ENCODE measurements at places on chromosomes 16 and 17. TPM values are rescaled to one million over a fixed set of nuclear protein-coding genes. Genes with fewer than 3 reads are reported as not detected.

OTOP3 gene
- not detected for total RNA-seq

WNT9B gene
- 0.04 TPM for total RNA-seq

DDX5 gene
- total RNA-seq: 216 TPM

MLST8 gene
- total RNA-seq: 13.7 TPM

HP gene
- total RNA-seq: 0.13 TPM

GAS2L2 gene
- 0.04 TPM for total RNA-seq

CCT6B gene
- total RNA-seq: 2.4 TPM

XYLT1 gene
- total RNA-seq: 6.1 TPM

- no peaks in the 10 kb centered on the region for H3K27me3 ChIP-seq
- no peaks in the 10 kb centered on the region for H3K36me3 ChIP-seq
- H3K4me1 ChIP-seq: no peaks in the 10 kb centered on the region
- no peak overlapping the region for H3K4me3 ChIP-seq
These were observed 167.1 kb downstream of the KCNJ2 start for GRCh38 chr17:70336411-70336810.

GRCh38 chr16:2711370-2712062 is 8.5 kb downstream of the PRSS27 start:
- H3K27ac ChIP-seq: no peak overlapping the region
- peaks cover 6% of the 10 kb centered on the region for H3K4me1 ChIP-seq
- peak; percentile 0 for DNase-seq
- peaks cover 8% of the 10 kb centered on the region for H3K27me3 ChIP-seq
- H3K4me3 ChIP-seq: no peak overlapping the region

DNA sequence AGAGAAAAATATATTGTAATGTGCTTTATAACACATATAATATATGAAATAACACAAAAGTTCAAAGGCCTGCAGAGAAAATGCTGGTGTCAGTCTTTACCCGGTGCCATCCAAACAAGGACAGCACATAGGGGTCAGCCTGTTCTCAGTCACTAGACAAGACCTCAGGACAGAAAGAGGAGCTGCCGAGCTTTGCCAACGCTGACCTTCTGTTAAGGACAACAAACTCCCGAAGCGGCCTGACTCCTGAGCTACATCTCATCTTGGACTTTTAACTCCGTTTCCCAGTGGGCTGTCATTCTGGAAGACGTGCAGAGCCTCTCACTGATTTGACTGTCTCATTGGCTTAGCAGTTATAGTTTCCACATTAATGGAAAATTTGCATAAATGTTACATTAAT is 6.9 kb downstream of the ELAC2 start:
- DNase-seq: no peak
- H3K27ac ChIP-seq: no peak overlapping the region
- no peaks in the 10 kb centered on the region for H3K27me3 ChIP-seq
- H3K4me3 ChIP-seq: no peak overlapping the region
- H3K4me1 ChIP-seq: no peaks in the 10 kb centered on the region

GRCh38 chr16:81866820-81867440 is 87.8 kb downstream of the PLCG2 start:
- H3K27me3 ChIP-seq: peaks cover 7% of the 10 kb centered on the region
- no peaks in the 10 kb centered on the region for H3K4me1 ChIP-seq
- H3K4me3 ChIP-seq: no peak overlapping the region
- peak; percentile 37 for DNase-seq
- H3K36me3 ChIP-seq: no peaks in the 10 kb centered on the region

DNA sequence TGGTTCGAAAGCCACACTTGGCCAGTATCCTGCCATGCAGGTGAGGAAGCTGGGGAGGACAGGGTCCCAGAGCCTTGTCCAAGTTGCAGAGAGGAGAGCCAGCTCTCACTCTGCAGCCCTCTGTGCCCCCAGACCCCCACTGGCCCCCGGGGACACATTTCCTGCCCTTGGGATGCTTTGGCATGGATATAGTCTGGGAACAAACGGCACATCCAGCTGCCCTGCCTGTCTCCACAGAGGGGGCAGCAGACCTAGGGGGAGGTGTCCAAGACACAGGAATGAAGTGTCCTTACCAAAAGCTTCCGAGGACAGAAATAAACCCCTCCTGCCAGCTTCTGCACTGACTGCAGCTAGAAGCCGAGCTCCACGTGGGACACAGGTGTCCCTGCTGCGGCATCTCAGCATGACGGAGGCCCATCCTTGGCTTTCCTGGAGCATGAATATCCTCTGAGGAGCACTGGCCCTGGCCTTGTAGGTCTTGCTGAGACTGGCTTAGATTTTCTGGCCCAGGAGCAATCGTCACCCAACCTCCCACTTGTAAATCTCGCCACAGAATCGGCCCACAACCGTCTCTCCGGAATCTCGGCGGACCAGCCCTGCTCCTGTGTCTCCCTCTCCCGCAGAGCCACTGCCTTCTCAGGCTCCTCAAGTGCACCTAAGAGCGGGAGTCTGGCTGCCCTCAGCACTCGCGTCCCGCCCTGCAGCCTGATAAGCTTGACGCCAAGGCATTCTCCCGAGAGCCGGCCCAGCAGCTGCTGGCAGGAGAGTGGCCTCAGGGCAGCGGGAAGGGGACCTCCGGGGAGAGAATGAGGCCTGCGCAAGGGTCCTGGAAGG is 1.1 kb upstream of the CAPN15 start:
- peaks cover 37% of the 10 kb centered on the region for H3K4me1 ChIP-seq
- H3K27ac ChIP-seq: peak overlapping the region; percentile 95
- H3K27me3 ChIP-seq: no peaks in the 10 kb centered on the region

DNA sequence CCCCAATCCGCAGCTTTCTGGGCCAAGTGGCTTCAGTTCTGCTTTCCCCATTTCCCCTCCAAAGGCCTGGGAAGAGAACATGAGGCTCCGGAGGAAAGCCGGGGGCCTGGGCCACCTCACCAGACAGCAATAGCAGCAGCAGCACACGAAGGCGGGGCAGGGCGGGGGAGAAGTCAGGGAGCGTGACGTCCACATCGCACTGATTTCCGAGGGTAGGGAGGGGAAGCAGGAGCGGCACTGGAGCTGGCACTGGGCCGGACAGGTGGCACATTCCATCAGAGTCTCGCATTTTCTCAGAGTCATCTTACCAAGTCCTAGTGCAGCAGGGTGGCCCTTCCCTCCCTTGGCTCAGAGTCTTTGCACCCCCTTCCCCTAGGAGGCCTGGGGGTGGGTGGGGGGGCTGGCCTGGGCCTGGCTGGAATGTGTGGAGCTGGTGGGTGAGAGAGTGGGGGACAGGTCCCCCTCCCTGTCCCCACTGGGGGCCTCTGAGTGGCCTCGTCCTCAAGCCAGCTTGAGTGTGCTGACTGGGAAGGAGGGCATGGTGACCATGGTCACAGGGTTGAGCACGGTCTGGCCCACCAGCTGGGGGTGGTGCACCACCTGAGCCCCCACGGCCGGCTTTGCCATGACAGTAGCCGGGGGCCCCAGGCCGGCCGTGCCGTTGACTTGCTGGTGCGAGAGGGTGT is 14.3 kb downstream of the MNT start:
- no peaks in the 10 kb centered on the region for H3K27me3 ChIP-seq
- H3K27ac ChIP-seq: peak overlapping the region; percentile 82
- H3K36me3 ChIP-seq: peaks cover 49% of the 10 kb centered on the region
- DNase-seq: peak; percentile 65
- H3K4me3 ChIP-seq: no peak overlapping the region

DNA sequence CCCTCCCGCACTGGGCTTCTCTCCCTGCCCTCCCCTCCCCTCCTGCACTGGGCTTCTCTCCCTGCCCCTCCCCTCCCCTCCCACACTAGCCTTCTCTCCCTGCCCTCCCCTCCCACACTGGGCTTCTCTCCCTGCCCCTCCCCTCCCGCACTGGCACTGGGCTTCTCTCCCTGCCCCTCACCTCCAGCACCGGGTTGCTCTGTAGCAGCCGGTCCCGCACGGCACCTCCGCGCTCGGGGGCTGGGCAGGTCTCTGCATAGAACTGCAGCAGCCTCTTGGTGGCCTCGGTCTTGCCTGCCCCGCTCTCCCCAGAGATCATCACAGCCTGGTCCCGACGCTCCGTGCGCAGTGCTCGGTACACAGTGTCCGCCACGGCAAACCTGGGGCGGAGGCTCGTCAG is 9.8 kb downstream of the MYO1C start:
- H3K27ac ChIP-seq: no peak overlapping the region
- H3K36me3 ChIP-seq: peaks cover 50% of the 10 kb centered on the region
- DNase-seq: no peak
- no peaks in the 10 kb centered on the region for H3K27me3 ChIP-seq
- H3K4me3 ChIP-seq: no peak overlapping the region

GRCh38 chr17:48611213-48611612 is 396 bp upstream of the HOXB7 start:
- peaks cover 31% of the 10 kb centered on the region for H3K4me1 ChIP-seq
- no peak for DNase-seq
- H3K4me3 ChIP-seq: peak overlapping the region; percentile 63
- peak overlapping the region; percentile 60 for H3K27ac ChIP-seq
- no peaks in the 10 kb centered on the region for H3K36me3 ChIP-seq

GRCh38 chr17:79219208-79219935 is 144.7 kb downstream of the ENGASE start:
- peaks cover 80% of the 10 kb centered on the region for H3K27me3 ChIP-seq
- DNase-seq: no peak
- H3K36me3 ChIP-seq: no peaks in the 10 kb centered on the region
- H3K27ac ChIP-seq: no peak overlapping the region

DNA sequence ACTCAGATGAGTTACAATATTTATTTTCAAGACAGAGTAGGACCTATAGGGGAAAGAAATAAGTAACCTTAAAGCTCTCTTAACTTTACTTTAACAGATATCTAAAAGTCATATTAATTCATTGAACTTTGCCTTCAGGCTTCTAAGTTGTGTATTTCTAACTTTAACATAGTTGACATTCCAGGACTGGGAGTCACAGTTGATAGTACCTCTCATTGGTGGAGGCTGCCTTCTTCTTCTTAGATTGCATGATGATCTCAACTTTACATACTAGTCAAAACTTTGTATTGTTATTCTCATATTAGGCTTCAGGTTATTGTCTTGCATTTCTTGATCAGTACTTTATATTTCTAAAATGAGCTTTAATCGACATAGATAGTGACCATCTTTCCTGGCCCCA is 350.1 kb upstream of the KIF2B start:
- H3K4me1 ChIP-seq: no peaks in the 10 kb centered on the region
- H3K27ac ChIP-seq: no peak overlapping the region
- no peaks in the 10 kb centered on the region for H3K27me3 ChIP-seq
- H3K36me3 ChIP-seq: no peaks in the 10 kb centered on the region

DNA sequence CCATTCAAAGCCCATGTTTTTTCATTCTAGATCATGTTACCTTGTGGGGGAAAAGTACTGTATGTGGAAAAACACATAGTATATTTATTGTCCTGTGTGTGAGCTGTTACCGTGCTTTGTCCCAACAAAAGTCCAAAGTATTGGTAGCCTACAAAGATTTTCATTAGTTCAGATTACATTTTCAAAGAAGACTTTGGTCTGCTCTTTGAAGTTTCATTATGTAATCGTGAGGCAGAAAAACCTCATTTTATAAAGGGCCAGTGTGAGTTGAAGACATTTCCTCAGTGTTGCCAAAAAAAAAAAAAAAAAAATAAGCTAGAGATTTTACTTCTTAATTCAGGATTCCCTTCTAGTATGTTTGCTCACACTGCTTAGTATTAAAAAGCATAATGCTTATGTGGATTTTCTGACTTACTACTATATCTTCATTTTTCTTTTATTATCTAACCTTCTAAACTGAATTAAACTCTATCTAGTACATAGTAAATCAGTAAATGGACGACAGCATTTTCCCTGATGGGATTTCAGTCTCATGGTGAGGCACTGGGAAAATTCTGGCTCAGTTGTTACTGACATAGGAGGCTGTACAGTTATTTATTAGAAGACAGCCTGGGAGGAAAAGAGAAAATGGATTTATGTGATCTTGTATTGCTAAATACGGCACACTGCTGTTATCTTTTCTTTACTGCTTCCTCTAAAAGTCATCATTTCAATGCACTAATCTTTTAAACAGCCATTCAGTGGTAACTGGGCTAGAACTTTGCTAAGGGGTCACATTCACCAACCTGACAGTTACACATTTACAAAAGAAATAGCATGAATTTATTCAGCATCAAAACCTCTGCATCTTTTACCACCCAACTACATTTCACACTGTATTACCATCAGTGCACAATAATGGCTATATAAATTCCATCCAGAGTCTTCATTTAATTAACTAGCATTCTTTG is 100.6 kb downstream of the STXBP4 start:
- no peak overlapping the region for H3K4me3 ChIP-seq
- peak; percentile 32 for DNase-seq
- no peaks in the 10 kb centered on the region for H3K27me3 ChIP-seq
- no peak overlapping the region for H3K27ac ChIP-seq
- no peaks in the 10 kb centered on the region for H3K36me3 ChIP-seq
- H3K4me1 ChIP-seq: no peaks in the 10 kb centered on the region

- no peak for DNase-seq
- peaks cover 7% of the 10 kb centered on the region for H3K4me1 ChIP-seq
- no peak overlapping the region for H3K4me3 ChIP-seq
These were observed 400.2 kb downstream of the SEC14L1 start for GRCh38 chr17:77540975-77541374.

GRCh38 chr16:57704011-57704904 is 9.7 kb downstream of the DRC7 start:
- H3K27ac ChIP-seq: no peak overlapping the region
- H3K27me3 ChIP-seq: no peaks in the 10 kb centered on the region
- H3K36me3 ChIP-seq: no peaks in the 10 kb centered on the region
- peaks cover 7% of the 10 kb centered on the region for H3K4me1 ChIP-seq
- DNase-seq: no peak

DNA sequence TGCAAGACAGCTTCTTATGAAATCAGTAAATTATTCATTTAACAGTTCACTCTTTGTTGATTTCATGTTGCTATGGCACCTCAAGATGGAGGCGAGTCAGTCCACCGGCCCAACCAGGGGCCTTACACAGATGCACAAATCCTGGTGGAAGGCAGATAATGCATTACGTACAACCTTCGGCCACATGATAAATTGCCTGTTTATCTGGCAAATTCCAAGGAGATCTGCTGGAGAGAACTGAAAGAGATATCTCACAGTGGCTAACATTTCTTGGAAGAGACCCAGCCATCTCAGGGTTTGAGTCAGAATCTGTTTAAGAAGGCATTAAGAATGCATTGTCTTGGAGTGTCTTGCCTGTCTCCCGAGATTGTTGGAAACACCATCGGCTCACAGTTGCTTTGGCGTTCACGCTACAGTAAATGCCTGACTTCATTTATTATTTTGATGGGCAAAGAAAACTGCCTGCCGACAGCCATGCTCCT is 225.6 kb downstream of the MSI2 start:
- no peak for DNase-seq
- no peaks in the 10 kb centered on the region for H3K36me3 ChIP-seq
- no peak overlapping the region for H3K27ac ChIP-seq
- no peak overlapping the region for H3K4me3 ChIP-seq
- H3K4me1 ChIP-seq: peaks cover 18% of the 10 kb centered on the region
- H3K27me3 ChIP-seq: peaks cover 11% of the 10 kb centered on the region

Measured in muscle of leg (tissue), 16 donors.